Dorsolateral prefrontal cortex (tissue), 122 donors: ENCODE measurements at places on chromosomes 2 and 18.

- no peak for DNase-seq
These were observed 14.0 kb downstream of the CYP20A1 start for GRCh38 chr2:203252818-203253217.

- DNase-seq: no peak
These were observed 7.6 kb upstream of the SERPINB12 start for GRCh38 chr18:63534615-63535014.

GRCh38 chr2:24588294-24588693, 97.2 kb downstream of the NCOA1 start:
- no peak for DNase-seq

DNA sequence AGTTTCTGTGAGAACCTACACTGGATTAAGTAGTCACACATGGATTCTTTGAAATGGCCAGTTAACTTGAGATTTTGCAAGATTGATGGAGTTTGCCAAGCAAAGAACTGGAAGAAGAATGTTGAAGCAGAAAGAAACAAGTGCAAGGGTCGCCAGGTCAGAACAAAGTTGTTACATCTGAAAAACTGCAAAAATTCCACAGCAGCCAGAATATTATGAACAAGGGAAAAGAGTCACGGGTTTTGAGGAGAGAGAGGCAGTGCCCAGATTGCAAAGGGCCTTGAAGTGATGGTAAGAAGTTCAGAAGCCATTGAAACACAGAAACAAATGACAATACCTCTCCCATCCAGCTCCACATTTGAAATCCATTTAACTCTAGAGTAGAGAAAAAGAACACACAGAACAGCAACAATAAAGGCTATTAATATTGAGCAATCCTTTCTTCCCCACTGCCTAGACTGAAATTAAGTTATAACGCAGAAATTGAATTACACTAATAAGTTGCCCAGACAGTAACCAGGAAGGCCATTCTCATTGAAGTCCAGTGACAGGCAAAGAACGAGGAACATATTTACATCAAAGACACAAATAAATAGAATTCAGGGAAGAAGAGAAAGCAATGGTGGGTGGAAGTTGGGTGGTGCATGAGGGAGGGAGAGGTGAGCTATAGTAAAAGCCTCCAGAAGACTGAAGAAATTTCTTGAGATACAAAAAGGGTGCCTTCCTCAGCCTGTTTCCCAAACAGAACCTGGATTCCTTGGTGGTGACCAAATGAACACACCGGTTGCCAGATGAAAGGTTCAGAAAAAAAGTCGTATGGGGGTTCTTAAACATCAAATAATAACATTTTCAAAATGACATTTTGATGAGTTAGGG, 80.6 kb downstream of the ARHGAP15 start:
- DNase-seq: no peak

- no peak for DNase-seq
These were observed 65.6 kb downstream of the STK39 start for GRCh38 chr2:168181825-168182224.

GRCh38 chr2:3692375-3692774, 11.0 kb upstream of the DCDC2C start:
- no peak for DNase-seq

DNA sequence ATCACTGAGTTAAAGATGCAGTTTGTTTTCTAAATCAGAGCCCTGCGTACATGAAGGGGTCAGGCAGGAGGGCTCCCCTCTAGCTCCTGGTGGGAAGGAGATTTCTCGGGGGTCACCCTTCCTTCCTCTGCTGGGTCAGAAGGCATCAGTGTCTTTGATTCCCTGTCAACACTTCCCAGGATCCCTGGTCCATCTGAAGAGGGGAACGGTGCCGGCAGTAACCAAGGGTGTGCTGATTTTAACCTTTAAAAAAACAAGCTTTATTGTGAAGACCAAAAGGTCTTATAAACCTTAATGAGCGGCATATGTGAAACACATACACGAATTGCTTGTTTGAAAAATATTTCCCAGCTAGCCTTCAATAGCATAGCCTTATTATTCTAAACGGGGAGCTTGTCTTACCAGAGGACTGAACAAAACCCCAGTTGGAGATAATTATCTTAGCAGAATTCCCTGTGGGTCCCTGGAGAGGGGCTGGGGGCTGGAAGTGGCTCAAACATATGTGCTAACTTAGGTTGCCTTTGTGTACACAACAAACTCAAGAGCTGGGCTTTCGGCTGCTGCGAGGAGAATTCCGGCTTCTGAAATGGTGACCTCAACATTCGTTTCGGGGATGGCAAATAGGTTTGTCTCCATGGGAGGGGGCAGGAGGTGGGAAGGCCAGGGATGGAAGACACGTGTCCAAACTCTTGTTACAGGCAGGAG, 114.9 kb upstream of the MYCN start:
- DNase-seq: no peak

DNA sequence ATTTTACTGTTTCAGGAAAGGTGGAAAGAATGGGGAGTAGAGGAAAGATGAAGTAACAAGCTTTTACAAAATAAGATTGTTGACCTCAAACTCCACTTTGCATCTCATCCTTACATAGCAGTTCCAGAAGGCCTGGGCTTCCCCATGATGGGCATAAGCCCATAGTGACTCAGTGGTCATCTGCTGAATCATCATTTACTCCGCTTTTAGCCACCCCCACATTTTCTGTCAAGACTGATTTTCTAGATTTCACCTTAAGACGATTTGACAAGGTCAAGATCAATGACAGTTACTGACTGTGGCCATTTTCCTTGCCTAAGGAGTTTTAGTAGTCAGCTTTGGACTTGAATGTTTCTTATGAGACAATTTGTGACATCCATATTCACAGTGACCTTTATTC, 49.4 kb downstream of the PLEKHM3 start:
- no peak for DNase-seq

- no peak for DNase-seq
These were observed 89.4 kb downstream of the BIN1 start for GRCh38 chr2:127017548-127017947.

DNA sequence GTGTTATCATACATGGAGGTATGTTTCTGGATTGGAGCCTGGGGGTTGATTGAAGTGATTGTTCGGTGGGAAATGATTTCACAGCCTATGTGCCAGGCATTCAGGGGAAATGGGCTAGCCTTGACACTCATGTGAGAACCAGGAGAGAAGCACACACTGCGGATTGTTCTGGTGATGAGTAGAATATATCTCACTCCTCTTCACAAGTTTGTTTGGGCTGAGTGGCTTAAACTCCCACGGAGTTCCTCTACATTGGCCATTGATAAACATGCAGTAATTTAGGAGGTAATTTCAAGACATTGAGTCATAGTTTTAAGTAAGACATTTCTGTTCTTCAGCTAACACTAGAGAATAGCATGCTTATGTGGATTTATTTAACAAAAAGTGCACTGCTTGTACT, 498.9 kb upstream of the NETO1 start:
- no peak for DNase-seq
